ENCODE measurements at places on chromosomes 12 and 14. TPM values are rescaled to one million over a fixed set of nuclear protein-coding genes. Genes with fewer than 3 reads are reported as not detected.

DNA sequence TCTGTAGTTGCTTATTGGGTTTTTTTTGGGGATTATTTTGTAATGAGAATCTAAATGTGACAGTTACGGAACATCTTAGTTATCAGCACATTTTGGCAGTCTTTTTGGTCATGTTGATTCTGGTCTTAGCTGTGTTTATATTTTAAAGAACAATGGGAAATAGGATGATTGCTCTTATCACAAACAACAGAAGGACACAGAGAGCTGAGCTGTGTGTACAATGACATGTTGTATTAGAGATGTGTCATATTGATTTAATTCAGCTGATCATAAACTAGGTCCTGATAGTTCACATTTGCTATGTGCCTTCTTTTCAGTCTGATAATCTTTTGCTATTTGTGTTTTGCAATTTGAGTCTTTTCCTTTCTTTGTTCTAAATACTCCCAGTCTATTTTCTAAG is 781.7 kb downstream of the TRHDE start:
- DNase-seq = no peak

DNA sequence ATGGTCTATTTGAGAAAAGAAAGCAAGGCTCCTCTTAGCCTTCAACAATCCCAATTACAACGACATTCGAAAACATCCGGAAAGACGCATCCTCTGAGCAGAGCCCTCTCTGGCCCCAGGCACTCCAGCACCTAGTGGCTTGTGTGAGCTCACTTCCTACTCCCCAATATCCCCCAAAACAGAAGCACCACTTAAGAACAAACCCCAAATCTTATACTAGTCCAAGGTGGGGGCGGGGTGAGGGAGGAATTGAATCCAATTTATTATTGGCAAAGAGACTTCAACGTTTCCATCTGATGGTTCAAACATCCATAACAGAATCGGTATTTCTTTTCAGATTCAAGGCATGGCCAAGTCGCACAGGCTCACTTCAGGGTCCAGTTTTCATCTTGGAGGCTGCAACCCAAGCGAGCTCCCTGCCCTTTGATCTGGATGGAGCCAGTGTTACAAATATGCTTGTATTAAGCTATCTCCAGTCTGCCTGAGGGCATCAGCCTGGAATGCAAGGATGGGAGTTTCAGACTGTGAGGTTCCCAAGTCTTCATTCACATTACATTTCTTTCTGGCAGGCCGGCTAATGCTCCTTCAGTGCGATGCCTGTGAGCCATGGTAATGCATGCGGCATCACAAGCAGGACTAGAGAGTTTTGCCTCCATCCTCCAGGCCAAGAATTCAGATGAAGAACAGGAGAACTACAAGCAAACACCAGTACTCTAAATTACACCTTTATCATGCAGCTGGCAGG is 132.5 kb upstream of the FOXN3 start:
- DNase-seq = no peak

DNA sequence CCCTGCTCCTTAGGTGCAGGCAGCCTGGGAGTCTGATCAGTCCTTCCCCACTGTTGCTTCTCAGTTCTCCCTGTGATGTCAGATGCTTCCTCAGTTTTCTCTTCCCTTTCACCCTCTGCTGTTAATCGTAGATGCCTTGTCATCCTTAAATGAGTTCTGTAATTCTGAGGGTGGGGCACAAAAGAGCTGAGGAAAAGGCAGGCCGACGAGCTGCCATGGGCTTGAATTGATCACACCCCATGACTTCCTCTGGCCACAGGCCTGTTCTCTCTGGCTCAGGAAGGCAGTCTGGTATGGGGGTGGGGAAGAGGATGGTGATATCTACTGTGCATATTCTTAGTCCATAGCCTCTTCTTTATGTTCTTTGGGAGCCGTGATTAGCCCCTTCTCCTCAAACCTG is 5.2 kb upstream of the AP1G2 start:
- no peak for DNase-seq

GRCh38 chr14:54627540-54628363 is 60.8 kb downstream of the SAMD4A start:
- DNase-seq = no peak

GRCh38 chr14:44165286-44165685 is 341.8 kb downstream of the FSCB start:
- DNase-seq = no peak

Gene GUCY2C
- total RNA-seq = not detected

Gene AMN1
- 6.3 TPM for total RNA-seq

Measured in Caki2 (cell line).